Astrocyte (in vitro differentiated cells and primary cell): ENCODE measurements at places on chromosomes 4 and X. TPM values are rescaled to one million over a fixed set of nuclear protein-coding genes. Genes with fewer than 3 reads are reported as not detected.

- H3K27ac ChIP-seq, result no peak overlapping the region
- no peak overlapping the region for H3K4me3 ChIP-seq
- H3K4me1 ChIP-seq, result no peaks in the 10 kb centered on the region
- no peaks in the 10 kb centered on the region for H3K27me3 ChIP-seq
These were observed 10.1 kb downstream of the STK26 start for GRCh38 chrX:132033166-132033565.

DNA sequence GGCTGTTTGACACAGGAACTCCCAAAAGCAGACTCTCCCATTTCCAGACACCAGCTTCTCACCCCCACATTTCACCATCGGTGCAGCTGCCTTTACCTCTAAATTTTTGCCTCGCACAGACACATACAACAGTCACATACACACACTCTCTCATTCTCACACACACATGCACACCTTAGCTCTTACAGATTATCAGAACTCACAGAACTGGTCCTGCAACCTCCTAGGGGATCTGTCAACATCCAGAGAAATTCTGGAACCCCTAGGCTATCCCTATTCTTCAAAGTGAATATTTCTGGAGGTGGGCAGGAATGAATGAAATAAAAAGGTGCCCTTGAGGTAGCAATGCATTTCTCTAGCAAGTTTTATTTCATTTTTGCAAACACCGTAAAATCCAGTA lies 4.1 kb downstream of the HS6ST2 start:
- no peaks in the 10 kb centered on the region for H3K36me3 ChIP-seq
- H3K4me3 ChIP-seq, result no peak overlapping the region
- no peaks in the 10 kb centered on the region for H3K4me1 ChIP-seq
- no peak overlapping the region for H3K27ac ChIP-seq
- peaks cover 9% of the 10 kb centered on the region for H3K27me3 ChIP-seq

PABPC1L2A gene
- total RNA-seq, result 0.11 and 0.38 TPM in 2 replicates

ARX gene
- not detected in 2 replicates for total RNA-seq

GAGE13 gene
- total RNA-seq, result not detected in 2 replicates

RTL5 gene
- total RNA-seq, result 13.2 and 16.1 TPM in 2 replicates

XAGE1A gene
- total RNA-seq, result not detected in 2 replicates

NSUN7 gene
- total RNA-seq, result 2.1 and 2.5 TPM in 2 replicates
